Neural crest cell (in vitro differentiated cells): ENCODE measurements at places on chromosomes 4 and X. TPM values are rescaled to one million over a fixed set of nuclear protein-coding genes. Genes with fewer than 3 reads are reported as not detected.

GRCh38 chrX:65596270-65597034 lies 61.9 kb upstream of the LAS1L start:
- H3K4me1 ChIP-seq, result peaks cover 6% of the 10 kb centered on the region
- H3K27ac ChIP-seq, result no peak overlapping the region
- H3K36me3 ChIP-seq, result no peaks in the 10 kb centered on the region
- DNase-seq, result no peak
- H3K4me3 ChIP-seq, result no peak overlapping the region

GRCh38 chr4:8588196-8588470 lies 4.4 kb upstream of the CPZ start:
- no peak overlapping the region for H3K27ac ChIP-seq
- peaks cover 90% of the 10 kb centered on the region for H3K27me3 ChIP-seq
- H3K4me3 ChIP-seq, result no peak overlapping the region
- H3K4me1 ChIP-seq, result no peaks in the 10 kb centered on the region
- no peaks in the 10 kb centered on the region for H3K36me3 ChIP-seq

- H3K4me3 ChIP-seq, result no peak overlapping the region
- no peaks in the 10 kb centered on the region for H3K36me3 ChIP-seq
- DNase-seq, result no peak
- H3K4me1 ChIP-seq, result peaks cover 11% of the 10 kb centered on the region
- H3K27me3 ChIP-seq, result no peaks in the 10 kb centered on the region
- no peak overlapping the region for H3K27ac ChIP-seq
These were observed 740.0 kb upstream of the IGFBP7 start for GRCh38 chr4:57850141-57850540.

DNA sequence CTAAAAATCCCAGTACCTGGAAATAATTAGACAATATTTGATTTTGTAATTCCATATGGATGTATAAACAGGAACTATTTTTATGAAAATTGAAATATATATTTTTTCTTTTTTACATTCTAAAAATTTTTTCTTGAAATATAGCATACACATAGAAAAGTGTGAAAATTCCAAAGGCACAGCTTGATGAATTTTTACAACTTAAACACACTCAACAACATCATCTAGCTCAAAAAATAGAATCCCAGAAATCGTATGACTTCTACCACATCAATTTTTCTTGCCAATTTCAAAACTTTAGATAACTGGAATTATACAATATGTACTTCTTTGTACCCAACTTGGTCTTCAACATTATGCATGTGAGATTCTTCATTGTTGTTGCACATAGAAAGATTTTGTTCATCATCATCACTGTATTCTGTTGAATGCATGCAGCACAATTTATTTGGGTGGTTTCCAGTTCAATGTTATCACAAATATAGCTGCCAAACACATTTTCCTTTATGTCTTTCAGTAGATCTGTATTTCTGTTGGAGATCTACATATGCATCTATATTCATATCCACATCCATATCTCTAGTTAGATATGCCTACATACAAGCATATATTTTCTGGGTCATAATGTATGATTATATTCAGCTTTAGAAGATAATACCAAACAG lies 340.7 kb upstream of the SLIT2 start:
- H3K4me3 ChIP-seq, result no peak overlapping the region
- H3K4me1 ChIP-seq, result no peaks in the 10 kb centered on the region
- no peaks in the 10 kb centered on the region for H3K36me3 ChIP-seq

DNA sequence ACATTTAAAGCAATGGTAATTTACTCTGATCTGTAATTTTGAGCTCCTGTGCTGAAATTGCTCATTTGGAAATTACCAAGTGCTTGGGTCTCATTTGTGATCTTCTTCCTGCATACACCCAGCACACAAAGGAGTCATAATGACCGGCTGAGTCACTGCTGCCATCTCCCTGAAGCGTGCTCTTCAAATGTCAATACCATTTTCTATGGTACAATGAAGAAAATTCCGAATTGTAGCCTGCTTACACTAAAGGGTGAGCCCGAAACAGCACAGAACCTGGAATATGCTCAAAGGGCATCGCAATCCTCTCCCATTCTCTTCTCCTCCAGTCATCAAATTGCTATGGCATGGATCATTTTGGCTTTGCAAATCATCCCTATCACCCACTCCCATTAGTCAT lies 140.5 kb downstream of the GRIA3 start:
- H3K27me3 ChIP-seq, result no peaks in the 10 kb centered on the region
- H3K4me3 ChIP-seq, result no peak overlapping the region
- no peak overlapping the region for H3K27ac ChIP-seq
- no peaks in the 10 kb centered on the region for H3K4me1 ChIP-seq
- no peak for DNase-seq
- H3K36me3 ChIP-seq, result no peaks in the 10 kb centered on the region

- H3K27me3 ChIP-seq, result no peaks in the 10 kb centered on the region
- H3K36me3 ChIP-seq, result no peaks in the 10 kb centered on the region
- H3K4me3 ChIP-seq, result no peak overlapping the region
These were observed 743.5 kb upstream of the MAGEB2 start for GRCh38 chrX:29471829-29472228.

GRCh38 chrX:66833426-66833825 lies 194.5 kb upstream of the EDA2R start:
- no peaks in the 10 kb centered on the region for H3K36me3 ChIP-seq
- DNase-seq, result no peak
- no peaks in the 10 kb centered on the region for H3K4me1 ChIP-seq
- no peak overlapping the region for H3K27ac ChIP-seq
- H3K4me3 ChIP-seq, result no peak overlapping the region
- no peaks in the 10 kb centered on the region for H3K27me3 ChIP-seq

DNA sequence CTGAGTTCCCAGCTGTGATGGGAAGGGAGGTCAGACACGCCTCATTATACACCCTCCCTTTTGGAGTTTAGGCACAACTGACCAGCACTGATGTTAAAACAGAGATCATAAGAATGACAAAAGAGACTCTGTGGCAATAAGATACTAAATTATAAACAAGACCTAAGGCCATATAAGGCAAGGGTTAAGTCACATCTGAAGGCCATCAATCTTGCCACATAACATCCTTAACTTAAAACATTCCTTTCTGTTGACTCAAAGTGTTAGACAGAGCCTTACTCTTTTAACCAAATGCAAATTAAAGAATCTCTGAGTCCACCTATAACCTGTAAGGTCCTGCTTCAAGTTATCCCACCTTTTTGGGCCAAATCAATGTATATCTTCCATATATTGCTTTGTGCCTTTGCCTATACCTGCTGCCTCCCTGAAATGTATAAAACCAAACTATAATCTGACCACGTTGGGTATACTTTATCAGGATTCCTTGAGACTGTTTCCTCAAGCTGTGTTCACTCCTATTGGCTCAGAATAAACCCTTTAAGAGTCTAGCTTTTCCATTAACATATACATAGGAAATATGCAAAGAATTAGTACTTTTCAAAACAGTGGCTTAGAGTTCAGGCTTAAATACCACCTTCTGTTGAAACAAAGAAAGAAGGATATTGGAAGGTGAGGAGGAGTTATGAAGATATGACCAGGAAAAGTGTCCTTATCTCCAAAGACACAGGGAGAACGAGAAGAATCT lies 214.4 kb upstream of the PPP1R2C start:
- H3K36me3 ChIP-seq, result no peaks in the 10 kb centered on the region
- no peaks in the 10 kb centered on the region for H3K27me3 ChIP-seq
- DNase-seq, result no peak
- H3K4me1 ChIP-seq, result peaks cover 5% of the 10 kb centered on the region
- no peak overlapping the region for H3K27ac ChIP-seq

DNA sequence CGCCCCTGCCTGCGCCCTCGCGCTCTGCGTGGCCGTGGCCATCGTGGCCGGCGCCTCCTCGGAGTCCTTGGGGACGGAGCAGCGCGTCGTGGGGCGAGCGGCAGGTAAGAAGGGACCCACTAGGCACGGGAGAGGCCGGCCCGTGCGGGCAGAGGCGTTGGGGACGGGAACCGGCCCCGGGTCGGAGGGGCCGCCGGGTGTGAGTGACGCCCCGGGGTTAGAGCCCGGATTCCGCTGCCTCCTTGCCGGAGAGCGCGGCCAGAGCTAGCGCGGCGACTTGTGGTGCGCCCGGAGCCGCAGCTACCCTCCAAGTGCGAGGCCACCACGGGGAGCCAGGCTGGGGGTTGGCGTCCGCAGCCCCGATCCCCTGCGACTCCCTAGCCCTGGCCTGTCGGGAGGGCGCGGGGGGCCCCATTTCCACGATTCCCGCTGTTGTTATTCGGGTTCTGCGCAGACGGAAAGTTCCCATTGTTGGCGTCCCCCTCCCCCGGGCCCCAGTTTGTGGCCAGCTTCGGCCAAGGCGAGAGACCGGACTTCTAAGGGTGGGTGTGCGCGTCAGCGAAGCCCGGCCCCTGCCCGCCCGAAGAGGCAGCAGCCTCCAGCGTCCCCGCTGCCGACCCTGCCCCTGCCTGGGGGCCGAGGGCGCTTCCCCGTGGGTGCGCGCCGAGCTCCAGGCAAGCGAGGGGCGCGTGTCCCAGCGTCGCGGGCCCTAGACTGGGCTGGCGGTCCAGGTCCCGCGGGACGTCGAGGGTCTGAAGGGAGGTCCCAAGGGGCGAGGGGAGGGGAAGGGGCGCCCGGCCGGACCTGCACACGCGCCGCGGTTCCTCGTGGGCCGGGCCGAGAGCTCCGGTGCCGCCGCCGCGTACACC lies 1.1 kb downstream of the FGFR3 start:
- no peak for DNase-seq
- H3K4me1 ChIP-seq, result no peaks in the 10 kb centered on the region
- H3K27me3 ChIP-seq, result peaks cover 46% of the 10 kb centered on the region
- no peaks in the 10 kb centered on the region for H3K36me3 ChIP-seq
- no peak overlapping the region for H3K27ac ChIP-seq
- peak overlapping the region; percentile 64 for H3K4me3 ChIP-seq

DNA sequence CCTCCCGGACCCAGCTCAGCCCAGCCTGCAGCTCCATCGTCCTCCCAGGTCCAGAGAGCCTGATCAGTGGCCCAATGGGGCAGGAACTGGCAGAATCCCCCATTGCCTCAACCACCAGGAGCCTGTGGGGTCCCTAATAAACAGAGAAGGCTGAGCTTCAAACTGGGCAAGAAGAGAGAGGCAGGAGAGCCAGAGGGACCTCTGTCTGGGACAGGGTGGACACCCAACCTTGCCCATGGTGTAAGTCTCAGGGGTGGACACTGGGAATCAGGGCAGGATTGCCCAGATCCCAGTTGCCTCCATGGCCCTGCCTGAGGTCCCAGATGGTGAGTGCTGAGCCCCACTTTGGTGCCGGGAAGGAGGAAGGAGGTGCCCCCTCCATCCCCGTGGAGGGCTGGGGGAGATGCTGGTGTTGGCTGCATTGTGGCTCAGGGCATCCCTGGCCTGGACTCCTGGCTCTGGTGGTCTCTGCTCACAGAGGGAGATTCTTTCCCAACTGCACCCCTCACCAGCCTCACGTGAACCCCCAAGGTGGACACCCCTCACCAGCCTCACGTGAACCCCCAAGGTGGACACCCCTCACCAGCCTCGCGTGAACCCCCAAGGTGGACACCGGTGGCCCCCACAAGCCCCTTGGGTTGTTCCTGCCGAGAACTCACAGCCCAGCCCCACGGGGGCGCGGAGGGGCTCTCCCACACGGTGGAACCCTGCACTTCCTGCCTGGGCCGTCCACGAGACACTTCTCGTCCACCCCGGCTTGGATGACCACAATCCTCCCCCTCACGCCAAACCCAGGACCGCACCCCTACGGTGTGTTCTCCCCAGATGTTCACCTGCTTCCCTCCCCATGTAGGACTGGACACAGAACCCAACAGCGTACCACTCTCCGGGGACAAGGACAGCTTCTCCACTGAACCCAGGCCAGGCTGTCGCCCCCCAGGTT lies 5.4 kb downstream of the CPLX1 start:
- DNase-seq, result no peak
- no peak overlapping the region for H3K4me3 ChIP-seq
- no peaks in the 10 kb centered on the region for H3K4me1 ChIP-seq
- H3K27me3 ChIP-seq, result peaks cover 87% of the 10 kb centered on the region
- no peak overlapping the region for H3K27ac ChIP-seq
- H3K36me3 ChIP-seq, result no peaks in the 10 kb centered on the region

Gene SMIM31
- not detected in 2 replicates for total RNA-seq

Gene GSX2
- not detected in 2 replicates for total RNA-seq

Gene AMTN
- total RNA-seq, result not detected in 2 replicates

Gene FTHL17
- not detected in 2 replicates for total RNA-seq
